ENCODE measurements at places on chromosomes 7 and 10. TPM values are rescaled to one million over a fixed set of nuclear protein-coding genes. Genes with fewer than 3 reads are reported as not detected.

DNA sequence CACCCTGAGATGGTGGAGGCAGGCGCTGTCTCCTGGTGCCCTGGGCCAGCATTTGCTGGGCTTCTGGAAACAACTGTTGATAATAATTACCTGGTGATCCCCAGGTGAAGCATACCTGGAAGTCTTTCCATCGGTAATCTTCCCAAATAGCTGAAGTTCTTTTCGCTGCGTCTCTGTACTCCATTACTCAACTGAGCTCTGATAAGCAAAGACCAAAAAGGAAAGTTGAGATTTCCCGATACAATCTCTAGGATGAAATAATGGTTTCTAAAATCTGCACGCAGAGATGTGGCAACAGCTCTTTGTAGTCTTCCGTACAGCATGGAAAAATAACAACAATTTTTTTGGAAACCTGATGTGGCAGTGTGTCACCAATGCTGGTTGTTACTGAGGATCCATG lies 226.5 kb downstream of the GATA3 start:
- DNase-seq = no peak

DNA sequence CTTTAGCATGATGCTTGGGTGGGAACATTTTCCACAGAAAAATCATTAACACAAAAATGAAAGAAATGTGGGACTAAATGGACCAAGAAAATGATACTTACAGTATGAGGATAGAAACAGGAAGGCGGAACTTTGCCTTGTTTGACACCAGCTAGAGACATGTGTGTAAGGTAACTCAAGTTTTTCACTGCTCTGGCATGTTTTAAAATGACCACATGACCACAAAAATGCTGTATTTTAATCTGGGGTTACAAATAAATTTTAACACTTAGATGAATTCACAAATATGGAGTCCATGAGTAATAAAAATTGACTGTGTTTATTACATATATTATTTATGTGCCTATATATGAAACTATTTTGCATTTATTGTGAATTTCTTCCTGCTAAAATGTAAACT lies 100.9 kb upstream of the PHYHIPL start:
- DNase-seq = no peak

LIPN gene
- total RNA-seq = not detected

HABP2 gene
- 0.10 TPM for total RNA-seq

CNOT4 gene
- total RNA-seq = 52.1 TPM
